Heart right ventricle (tissue), 16 donors: ENCODE measurements at places on chromosomes 2 and 18.

GRCh38 chr2:236720974-236721540 is 151.4 kb downstream of the ACKR3 start:
- H3K27me3 ChIP-seq, result peaks cover 8% of the 10 kb centered on the region
- no peak for DNase-seq
- H3K36me3 ChIP-seq, result no peaks in the 10 kb centered on the region
- H3K4me3 ChIP-seq, result no peak overlapping the region

DNA sequence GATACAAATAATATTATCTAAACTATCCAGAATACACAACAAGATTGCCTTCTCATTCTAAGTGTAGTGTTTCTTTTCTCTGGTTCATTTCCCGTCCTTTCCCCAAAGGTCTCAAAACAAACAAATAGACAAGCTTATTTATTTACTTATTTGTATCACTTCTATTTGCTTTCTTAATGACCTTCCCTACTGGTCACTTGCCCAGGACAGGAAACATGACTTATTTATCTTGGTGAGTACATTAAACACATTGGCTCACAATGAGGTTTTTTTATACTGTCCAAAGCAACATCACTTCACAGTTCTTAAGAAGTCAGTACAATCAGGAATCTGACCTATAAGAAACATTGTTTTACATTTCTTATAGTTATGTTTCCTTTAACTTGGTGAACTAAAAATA is 123.3 kb upstream of the KYNU start:
- no peaks in the 10 kb centered on the region for H3K4me1 ChIP-seq
- H3K4me3 ChIP-seq, result no peak overlapping the region
- H3K36me3 ChIP-seq, result no peaks in the 10 kb centered on the region
- no peak overlapping the region for H3K27ac ChIP-seq
- DNase-seq, result no peak

DNA sequence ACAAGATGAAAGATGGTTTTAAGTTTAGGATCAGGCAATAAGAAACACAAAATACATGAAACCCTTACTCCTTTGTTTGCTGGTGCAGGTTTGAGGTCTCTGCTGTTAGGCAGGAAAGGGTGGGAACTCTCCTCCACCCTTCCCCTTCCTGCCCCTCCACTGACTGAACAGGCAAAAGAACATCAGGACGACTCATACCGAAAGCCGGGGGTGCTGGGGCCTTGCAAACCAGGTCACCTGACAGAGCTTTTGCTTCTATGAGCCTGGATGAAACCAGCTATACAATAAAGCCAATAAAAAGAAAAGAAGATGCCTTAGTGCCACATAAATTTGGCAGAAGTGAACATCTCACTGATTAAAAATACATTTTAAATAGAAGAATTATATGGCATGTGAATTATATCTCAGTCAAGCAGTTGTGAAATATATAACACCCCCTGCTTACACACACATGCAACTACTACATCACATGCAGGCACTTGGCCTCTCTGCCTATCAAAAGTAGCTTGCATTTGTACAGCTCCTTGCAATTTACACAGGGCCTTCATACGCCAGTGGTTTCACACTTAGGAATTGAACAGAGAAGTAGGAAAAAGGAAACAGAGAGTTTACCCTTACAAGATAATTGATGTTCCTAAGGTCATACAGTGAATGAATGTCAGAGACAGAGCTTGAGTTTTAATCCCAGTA is 215.1 kb upstream of the TRIB2 start:
- DNase-seq, result peak; percentile 79
- no peak overlapping the region for H3K4me3 ChIP-seq
- H3K4me1 ChIP-seq, result no peaks in the 10 kb centered on the region
- no peaks in the 10 kb centered on the region for H3K27me3 ChIP-seq
- H3K36me3 ChIP-seq, result no peaks in the 10 kb centered on the region

GRCh38 chr18:37575646-37576045 is 10.0 kb upstream of the CELF4 start:
- H3K4me3 ChIP-seq, result no peak overlapping the region
- H3K27ac ChIP-seq, result no peak overlapping the region
- no peak for DNase-seq
- no peaks in the 10 kb centered on the region for H3K27me3 ChIP-seq
- no peaks in the 10 kb centered on the region for H3K4me1 ChIP-seq

GRCh38 chr2:122805346-122805745 is 1049.9 kb downstream of the TSN start:
- no peak overlapping the region for H3K4me3 ChIP-seq
- no peak overlapping the region for H3K27ac ChIP-seq
- no peaks in the 10 kb centered on the region for H3K27me3 ChIP-seq
- no peaks in the 10 kb centered on the region for H3K36me3 ChIP-seq

DNA sequence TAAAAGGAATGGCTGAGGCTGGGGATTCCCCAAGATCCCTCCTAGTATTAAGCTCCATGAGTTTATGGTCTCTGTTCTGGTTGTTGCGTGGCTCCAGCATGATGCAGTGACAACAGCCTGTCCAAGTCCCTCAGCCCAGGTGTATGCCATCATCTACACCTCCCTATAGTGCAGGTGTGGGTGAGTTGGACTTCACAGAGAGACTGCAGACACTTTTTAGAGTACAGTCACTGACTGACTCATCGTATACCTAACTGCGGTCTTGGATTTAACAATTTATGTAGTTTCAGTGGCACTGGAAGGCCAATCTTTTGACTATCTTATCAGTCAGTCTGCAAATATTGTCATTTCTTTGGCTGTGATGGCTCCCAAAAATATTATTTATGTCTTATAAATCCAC is 415.0 kb downstream of the TMX3 start:
- H3K36me3 ChIP-seq, result no peaks in the 10 kb centered on the region
- no peak for DNase-seq
- H3K27ac ChIP-seq, result no peak overlapping the region
- no peak overlapping the region for H3K4me3 ChIP-seq
- no peaks in the 10 kb centered on the region for H3K4me1 ChIP-seq

GRCh38 chr2:222413295-222413911 is 10.9 kb upstream of the SGPP2 start:
- H3K27me3 ChIP-seq, result no peaks in the 10 kb centered on the region
- no peak overlapping the region for H3K27ac ChIP-seq
- no peak for DNase-seq
- H3K4me3 ChIP-seq, result no peak overlapping the region
- H3K4me1 ChIP-seq, result no peaks in the 10 kb centered on the region

DNA sequence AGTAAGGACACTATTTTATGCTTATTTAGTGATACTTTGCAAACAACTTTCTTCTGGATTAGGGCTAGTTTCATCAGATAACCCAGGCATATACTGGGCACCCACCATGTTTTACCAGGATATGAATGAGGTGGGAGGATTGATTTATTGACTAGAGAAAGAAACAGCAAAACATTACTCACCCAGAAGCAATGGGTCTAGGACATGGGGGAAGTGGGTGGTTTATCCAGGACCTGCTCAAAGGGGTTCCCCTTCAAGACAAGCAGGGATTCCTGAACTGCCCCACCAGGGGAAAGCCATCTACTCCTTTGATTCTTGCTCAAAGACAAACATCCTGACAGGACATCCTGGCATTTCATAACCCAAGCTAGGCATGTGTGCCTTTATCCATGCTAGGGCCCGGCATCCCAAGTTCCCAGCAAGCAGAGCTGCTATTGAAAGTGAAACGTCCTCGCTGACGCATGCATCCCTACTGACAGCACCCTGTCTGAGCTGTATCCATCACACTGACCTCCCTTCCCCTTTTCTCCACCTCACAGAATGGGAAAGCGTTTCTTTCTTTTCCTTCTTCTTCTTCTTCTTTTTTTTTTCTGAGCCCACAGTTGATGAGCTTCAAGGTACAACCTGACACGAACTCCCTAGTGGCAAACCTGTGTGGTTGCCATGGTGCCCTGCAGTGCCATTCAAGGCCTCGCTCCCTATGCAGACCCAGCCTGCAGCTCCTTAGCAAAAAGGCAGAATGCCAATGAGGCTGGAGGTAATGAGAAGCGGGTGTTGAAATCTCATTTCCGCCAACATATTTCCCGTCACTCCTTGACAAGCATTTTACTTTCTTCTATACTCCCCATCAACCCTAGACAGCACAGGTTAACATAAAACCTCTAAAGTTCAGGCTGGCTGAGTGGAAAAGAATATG is 70.5 kb downstream of the CLHC1 start:
- DNase-seq, result no peak
- no peaks in the 10 kb centered on the region for H3K36me3 ChIP-seq
- H3K4me1 ChIP-seq, result peaks cover 82% of the 10 kb centered on the region
- H3K27me3 ChIP-seq, result no peaks in the 10 kb centered on the region

DNA sequence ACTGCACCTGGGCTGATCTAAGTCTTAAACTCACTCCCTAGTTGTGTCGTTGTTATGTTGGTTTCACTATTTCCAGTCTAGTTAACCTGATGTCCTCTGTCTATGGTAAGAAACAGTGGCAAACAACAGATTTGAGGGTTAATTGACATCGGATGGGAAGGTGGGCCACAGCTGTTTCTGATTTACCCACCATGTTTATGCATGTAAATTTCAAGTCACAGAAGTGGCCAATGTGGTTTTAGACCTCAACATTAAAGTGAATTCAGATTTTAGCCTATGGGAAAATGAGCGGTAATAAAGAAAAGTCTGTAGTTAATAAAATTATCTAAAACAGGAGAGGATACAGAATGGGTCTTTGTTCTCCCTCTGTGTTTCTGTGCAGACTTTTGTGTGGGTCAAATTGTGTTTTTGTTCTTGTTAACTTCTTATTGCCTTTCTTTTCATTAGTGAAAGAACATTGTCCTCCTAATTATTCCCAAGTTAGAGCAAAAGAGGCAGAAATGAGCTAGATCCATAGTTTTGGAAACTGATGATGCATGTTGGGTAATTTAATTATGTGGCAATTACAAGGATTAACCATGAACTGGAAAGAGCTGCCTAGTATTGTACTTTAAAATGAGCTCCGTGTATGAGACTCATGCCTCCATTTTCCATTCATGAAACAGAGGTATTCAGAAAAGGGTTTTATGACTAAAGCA is 83.2 kb downstream of the LAMA3 start:
- H3K4me1 ChIP-seq, result no peaks in the 10 kb centered on the region
- H3K36me3 ChIP-seq, result no peaks in the 10 kb centered on the region
- H3K27ac ChIP-seq, result no peak overlapping the region
- DNase-seq, result no peak
- H3K27me3 ChIP-seq, result no peaks in the 10 kb centered on the region

DNA sequence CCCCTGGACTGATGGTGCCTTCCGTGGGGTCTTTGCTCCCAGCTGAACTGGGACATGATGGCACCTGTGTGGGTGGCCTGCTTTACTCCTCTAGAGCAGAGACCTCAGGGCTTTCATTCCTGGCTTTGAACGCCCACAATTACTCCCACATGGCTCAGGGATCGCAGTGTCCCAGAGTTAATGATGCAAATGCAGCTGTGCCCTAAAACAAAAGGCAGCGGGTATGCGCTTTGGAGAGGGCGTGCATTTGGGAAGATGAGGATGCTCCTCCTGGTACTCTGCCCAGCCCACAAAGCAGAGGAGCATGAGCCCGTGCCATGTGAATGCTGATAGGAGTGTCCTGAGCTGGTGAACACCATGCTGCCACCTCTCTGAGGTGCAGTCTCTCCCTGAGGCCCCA is 173.4 kb downstream of the FHOD3 start:
- peaks cover 28% of the 10 kb centered on the region for H3K4me1 ChIP-seq
- no peak for DNase-seq
- no peak overlapping the region for H3K4me3 ChIP-seq
- H3K36me3 ChIP-seq, result no peaks in the 10 kb centered on the region
- H3K27me3 ChIP-seq, result no peaks in the 10 kb centered on the region
- peak overlapping the region; percentile 83 for H3K27ac ChIP-seq

GRCh38 chr2:180660881-180661685 is 319.3 kb upstream of the UBE2E3 start:
- no peak for DNase-seq
- no peak overlapping the region for H3K27ac ChIP-seq
- H3K4me1 ChIP-seq, result no peaks in the 10 kb centered on the region
- H3K4me3 ChIP-seq, result no peak overlapping the region
- H3K27me3 ChIP-seq, result no peaks in the 10 kb centered on the region

DNA sequence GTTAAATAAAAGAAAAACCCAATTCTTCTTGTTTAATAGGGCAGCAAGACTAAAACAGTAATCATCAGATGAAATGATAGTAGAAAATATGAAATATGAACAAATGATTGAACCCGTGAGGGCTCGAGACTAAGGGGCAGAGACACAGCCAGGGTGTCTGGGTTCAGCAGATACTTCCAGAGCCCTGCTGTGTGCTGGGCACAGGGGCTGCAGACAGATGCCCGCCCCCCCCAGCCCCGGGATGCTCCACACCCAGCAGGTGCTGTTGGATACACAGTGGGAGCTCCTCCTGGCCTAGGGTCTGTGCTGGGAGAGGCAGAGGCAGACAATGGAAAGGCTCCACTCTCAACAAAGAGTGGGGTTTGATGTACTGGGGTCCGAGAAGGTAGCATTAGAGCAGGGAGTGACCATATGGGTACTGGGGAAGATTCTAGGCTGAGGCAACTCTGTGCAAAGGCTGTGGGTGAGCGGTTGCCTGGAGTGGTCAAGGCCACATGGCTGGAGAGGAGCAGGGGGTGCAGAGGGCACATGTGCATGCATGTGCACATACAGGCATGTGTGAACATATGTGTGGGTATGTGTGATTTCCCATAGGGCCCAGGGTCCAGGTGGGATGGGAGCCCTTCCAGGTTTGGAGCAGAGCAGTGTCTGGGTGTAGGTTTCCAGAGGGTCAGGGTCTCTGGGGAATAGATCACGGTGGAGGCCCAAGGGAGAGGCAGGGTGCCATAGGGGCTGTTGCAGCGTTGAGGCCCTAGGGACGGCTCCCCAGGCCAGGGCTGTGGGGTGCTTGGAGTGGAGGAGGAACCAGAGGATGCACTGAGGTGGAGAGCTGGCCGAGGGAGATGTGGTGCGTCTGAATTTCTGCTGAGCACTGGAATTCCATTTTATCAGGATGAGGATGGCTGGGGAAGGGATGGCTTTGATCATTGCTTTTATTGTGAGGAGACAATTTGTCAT is 36.7 kb downstream of the LDLRAD4 start:
- peaks cover 19% of the 10 kb centered on the region for H3K4me1 ChIP-seq
- no peaks in the 10 kb centered on the region for H3K27me3 ChIP-seq
- no peak overlapping the region for H3K4me3 ChIP-seq
- DNase-seq, result no peak

DNA sequence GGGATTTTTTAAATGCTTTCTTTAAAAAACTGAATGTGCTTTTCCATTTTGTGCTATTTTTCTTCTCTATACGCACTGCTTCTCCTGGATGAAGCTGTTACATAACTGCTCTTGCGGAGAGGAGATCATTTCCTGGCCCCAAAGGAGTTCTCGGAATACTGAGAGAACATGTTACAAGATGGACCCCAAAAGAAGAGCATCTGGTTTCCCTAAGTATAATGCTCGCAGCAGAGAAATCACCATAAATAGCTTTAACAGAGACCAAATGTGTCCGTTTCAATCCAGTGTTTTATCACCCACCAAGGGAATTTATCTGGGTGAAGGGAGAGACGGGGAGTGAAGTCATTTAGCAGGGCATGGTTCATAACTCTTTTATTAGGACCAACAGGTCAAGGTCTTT is 80.1 kb downstream of the RBM43 start:
- H3K4me1 ChIP-seq, result no peaks in the 10 kb centered on the region
- no peak for DNase-seq
- no peaks in the 10 kb centered on the region for H3K36me3 ChIP-seq
- no peak overlapping the region for H3K4me3 ChIP-seq
- peaks cover 16% of the 10 kb centered on the region for H3K27me3 ChIP-seq
- H3K27ac ChIP-seq, result no peak overlapping the region
